ENCODE measurements at places on chromosomes 5 and 9.

DNA sequence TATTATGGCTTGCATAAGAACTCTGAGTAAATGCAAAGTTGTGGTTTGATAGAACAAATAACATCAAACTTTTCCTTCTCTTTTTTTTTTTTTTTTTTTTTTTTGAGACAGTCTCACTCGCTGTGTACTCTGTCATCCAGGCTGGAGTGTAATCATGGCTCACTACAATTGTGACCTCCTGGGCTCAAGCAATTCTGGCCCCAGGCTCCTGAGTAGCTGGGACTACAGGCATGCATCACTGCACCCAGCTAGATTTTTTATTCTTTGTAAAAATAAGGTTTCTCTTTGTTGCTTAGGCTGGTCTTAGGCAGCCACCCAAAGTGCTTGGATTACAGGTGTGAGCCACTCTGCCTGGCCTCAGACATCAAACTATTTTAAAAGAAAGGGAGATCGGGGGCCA is 19.0 kb upstream of the PTGER4 start:
- DNase-seq: no peak

- no peak for DNase-seq
Measured at GRCh38 chr5:127666043-127666716, 17.3 kb downstream of the CTXN3 start.

GRCh38 chr9:93908591-93909241 is 46.4 kb downstream of the BARX1 start:
- DNase-seq: no peak

DNA sequence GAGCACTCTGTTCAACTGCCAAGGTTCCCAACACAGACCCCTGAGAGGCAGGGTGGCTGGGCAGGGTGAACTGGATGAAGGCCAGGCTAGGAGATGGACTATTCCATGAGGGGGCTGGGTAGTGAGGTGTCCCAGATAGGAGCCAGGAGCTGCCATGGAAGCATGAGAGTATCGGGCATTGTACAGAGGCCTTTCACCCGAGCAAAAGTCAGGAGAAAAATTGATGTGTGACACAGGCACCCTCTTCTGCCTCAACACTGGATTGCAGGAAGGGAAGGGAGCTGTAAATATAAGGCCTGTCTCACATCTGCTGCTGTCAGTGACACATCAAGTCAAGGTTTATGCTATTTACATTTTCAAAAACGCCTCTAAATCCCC is 74.6 kb downstream of the UBAP1 start:
- DNase-seq: no peak

DNA sequence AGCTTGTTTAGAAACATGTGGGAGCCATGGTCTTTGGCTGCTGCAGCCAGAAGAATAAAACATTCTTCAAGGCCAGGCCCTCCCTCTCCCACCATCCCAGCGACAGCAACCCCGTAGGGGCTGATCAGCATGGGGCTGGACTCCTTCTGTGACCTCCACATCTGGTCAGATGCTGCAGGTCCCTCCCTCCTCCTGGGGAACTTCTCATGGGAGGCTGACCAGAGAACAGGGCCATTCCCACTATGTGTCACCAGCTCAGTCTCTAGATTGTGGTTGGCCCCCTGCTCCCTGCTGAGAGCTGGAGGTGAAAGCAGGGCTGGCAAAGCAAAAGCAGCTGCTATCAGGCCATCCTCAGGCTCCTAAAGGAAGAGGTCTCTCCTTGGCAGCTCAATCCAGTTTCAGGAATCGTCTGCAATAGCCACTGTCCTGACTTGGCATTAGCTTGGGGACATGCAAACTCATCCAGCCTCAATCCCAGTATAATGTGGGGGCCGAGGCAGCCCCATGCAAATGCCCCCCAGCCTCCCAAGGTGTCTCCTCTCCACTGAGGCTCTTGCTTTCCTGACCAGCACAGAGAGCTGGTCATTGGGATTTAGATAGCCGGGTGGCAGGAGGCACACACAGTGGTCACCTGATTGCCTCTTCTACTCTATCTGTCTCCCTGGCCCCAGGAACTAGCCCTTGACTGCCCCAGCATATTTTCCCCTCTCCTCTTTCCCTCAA is 81.5 kb downstream of the NRG2 start:
- no peak for DNase-seq

GRCh38 chr9:7533376-7534090 is 266.0 kb downstream of the DMAC1 start:
- no peak for DNase-seq

- DNase-seq: no peak
Measured at GRCh38 chr9:93864840-93865239, 90.3 kb downstream of the BARX1 start.

DNA sequence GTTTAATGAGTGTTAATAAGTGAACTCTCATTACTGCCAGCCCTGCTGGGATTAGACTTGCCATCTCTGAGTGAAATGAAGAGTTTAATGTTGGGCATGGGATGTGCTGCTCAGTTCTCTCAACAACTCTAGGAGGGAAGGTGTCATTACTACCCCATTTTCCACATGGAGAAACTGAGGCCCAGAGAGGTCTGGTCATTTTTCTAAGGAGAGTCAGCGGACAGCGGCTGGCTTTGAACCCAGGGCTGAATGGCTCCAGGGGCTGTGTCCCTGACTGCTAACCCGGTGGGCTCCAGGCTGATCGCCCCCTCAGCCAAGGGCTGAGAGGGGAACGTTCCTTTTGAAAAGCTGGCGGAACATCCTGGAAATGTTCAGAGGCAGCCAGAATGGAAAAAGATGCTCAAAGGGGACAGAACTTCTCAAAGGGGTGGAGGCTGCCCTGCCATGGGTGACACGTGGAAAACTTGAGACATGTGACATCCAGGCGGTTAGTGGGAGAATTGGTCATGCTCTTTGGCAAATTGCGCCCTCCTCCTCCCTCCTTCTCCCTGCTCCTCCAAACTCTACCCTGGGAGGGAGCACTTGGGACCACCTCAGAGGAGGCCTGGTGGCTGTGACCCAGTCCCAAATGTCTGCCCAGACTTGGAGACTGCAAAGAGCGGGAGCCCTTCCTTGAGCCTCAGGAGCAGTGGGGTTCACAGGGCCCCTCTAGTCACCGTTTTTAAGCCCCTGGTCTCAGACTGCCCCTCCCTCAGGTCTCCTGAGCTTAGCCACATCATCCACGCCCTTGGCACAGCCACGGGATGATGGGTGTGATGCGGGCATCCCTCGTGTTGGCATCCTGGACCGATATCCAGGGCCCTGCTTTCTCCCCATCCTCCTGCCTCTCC is 28.7 kb downstream of the DNM1 start:
- no peak for DNase-seq

- no peak for DNase-seq
Measured at GRCh38 chr9:122281368-122281767, 16.7 kb downstream of the MRRF start.

GRCh38 chr5:128409166-128409800 is 128.8 kb downstream of the FBN2 start:
- DNase-seq: no peak

- DNase-seq: no peak
Measured at GRCh38 chr5:89065919-89066318, 182.9 kb upstream of the MEF2C start.

- no peak for DNase-seq
Measured at GRCh38 chr5:150774145-150774544, 4.4 kb upstream of the SMIM3 start.

- no peak for DNase-seq
Measured at GRCh38 chr5:124961521-124961920, 215.1 kb upstream of the ZNF608 start.

DNA sequence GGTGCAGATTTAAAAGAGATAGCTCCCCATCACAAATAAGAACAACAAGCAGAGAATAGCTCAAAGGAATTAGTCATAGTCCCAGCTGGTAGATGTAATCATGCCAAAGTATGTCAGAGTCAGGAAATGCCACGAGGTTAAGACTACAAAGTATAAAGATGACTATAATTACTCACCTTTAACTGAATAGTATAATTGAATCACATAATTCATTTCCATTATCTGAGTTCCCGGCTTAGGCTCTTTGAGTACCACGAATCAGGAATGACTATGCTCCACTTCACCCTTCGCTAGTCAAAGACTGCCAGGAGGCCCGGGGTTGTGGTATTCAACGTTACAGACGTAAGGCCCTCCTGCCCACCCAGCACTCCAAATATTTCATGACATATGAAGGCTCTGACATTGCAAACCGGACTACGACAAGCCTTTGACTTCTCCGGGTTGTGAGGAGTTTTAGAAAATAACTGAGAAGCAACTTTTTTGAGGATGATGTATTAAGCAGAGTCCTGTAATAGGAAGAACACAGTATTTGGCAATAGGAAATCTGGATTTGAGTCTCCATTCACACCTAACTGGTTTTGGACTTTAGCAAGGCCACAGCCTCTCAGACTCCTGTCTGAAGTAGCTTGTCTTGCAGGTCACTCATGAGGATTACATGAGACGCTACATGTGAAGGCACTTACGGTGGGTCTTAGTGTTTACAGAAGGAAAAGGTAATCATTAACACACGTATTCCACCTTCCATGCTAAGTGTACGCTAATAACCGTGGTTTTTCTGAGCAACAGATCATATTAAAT is 64.6 kb downstream of the ENC1 start:
- DNase-seq: no peak

DNA sequence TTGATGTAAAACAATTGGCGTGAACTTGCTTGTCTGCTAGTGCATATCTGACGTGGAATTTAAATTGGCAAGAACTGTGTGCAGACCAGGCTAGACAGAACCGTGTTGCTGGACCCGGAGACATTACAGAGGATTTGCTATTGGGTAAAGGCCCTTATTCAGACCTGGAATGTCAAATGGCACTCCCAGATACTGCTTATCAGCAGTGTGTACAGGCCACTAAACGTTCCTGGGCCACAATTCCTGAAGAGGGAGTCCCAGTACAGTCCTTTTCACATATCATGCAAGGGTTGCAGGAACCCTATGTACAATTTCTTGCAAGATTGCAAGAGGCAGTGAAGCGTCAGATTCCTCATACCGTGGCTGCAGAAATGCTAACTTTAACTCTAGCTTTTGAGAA is 13.5 kb upstream of the MCCC2 start:
- no peak for DNase-seq

DNA sequence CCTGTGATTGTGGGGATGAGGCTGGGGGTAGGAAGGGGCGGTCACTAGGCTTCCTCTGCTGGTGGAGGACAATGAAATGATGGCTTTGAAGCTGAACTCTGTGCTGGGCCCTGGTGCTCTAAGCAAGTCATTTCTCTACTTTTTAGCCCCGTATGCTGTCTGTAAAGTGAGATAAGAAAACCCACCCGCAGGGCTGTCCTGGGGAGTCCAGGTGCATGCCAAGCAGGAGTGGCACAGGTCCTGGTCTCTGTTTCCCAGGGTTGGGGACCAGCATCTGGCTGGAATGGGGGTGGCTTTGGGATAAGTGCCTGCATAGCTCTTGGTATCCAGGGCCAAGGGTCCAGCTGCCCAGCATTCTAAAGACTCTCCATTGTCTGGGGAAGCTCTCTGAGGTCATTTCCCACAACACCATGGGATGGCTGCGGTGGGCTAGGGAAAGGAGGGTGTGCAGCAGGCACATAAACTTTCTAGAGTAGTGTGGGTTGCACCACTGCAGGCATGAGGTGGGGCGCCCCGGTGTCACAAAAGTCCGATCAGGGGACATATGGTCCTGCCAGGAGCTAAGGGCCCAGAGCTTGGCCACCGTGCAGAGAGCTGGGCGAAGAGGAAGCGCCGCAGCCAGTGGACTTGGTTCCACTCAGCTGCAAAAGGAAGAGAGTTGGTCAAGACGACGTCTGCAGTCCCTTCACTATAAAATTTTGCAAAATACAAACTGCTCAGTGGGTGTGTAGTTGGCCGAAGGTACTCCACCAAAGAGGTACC is 25.6 kb upstream of the GTF3C5 start:
- no peak for DNase-seq

DNA sequence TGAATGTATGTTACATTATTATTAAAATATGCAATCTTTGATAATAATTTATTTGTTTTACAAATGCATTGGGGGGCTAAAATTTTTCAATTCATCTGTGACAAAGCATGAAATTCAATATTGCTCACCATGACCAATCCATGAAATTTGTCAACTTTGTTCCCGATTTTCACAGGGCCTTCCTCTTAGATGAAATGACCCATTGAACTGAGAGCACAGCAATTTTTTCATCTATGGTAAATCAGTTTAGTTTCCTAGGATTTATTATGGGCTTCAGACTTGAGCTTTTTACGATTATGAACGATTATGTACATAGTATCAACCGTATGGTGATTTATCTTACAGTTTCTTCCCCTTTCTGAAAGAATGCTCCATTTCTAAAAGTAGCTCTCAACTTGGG is 157.3 kb downstream of the KIAA0825 start:
- DNase-seq: no peak

DNA sequence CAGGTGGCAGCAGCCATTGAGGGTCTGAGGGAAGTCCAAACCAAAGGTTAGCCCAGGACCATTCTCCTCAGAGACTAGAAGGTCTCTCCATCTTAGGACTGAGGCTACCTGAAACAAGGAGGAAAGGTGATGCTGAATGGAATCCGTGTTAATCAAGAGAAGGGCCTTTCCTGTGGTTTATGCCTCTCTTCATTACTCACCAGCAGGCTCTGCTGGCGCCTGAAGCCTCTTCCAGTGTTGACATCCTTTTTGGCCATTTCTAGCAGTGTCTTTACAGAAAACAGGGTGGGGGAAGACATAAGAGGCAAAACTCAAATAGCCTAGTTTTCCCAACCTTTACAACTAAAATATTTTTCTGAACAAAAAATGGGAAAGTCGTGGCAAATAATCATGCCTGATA is 98.0 kb downstream of the ENC1 start:
- DNase-seq: no peak

DNA sequence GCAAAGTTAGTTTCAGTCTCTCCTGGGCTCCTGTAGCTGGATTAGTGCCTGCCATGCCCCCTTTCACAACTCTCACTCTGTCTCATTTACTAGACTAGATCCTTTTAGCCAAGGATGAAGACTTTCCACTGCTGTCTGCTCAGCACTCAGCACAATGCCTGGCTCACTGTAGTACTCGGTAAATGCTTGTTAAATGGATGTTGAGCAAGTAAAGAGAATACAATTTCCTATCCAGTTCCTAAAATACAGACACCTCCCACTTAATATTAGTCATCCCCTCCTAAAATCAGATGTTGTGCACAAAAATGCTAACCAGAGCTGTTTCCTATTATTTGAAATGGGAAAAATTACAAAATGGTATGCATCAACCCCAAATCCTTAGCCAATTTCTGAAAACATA is 195.8 kb downstream of the SREK1 start:
- DNase-seq: no peak

- DNase-seq: no peak
Measured at GRCh38 chr5:57724836-57725235, 242.2 kb upstream of the ACTBL2 start.

GRCh38 chr5:91830361-91830953 is 447.3 kb upstream of the ARRDC3 start:
- DNase-seq: no peak

DNA sequence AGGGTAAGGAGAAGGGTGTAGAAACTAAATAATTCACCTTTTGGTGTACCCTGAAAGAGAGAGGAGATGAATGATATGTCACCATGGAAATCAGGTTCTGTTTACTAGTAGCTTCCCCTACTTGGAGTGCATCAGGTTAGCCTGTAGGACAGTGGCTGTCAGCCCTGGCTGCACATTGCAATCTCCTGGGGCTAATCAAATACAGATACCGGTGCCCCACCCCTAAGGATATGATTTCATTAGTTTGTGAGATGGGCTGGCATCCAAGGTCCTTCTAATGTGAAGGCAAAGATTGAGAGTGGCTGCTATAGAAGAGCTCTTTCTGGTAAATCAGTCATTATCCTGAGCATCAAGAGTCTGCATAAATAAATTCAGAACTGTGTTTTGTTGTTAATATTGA is 47.2 kb downstream of the INSYN2B start:
- DNase-seq: no peak

GRCh38 chr9:132768932-132769905 is 99.0 kb downstream of the GTF3C4 start:
- peak; percentile 29 for DNase-seq
